ENCODE measurements at places on chromosomes 6 and 20. TPM values are rescaled to one million over a fixed set of nuclear protein-coding genes. Genes with fewer than 3 reads are reported as not detected.

The CCDC170 gene
- 1.9 TPM for polyA plus RNA-seq

The TGM3 gene
- polyA plus RNA-seq, result not detected

The DEFB116 gene
- polyA plus RNA-seq, result not detected

The SLC35F1 gene
- polyA plus RNA-seq, result 0.07 TPM

The SUMO4 gene
- polyA plus RNA-seq, result not detected

The ADGRG6 gene
- polyA plus RNA-seq, result 11.7 TPM

The SLC16A10 gene
- polyA plus RNA-seq, result not detected

The SLC22A16 gene
- polyA plus RNA-seq, result not detected

The VGLL2 gene
- not detected for polyA plus RNA-seq

The ZNF451 gene
- 31.6 TPM for polyA plus RNA-seq

The KCNG1 gene
- polyA plus RNA-seq, result 20.3 TPM

The DPM1 gene
- 48.6 TPM for polyA plus RNA-seq

The PHACTR3 gene
- polyA plus RNA-seq, result not detected

The ZC2HC1B gene
- not detected for polyA plus RNA-seq

The CRISP2 gene
- not detected for polyA plus RNA-seq

The C6orf52 gene
- polyA plus RNA-seq, result 0.74 TPM

- no peak for DNase-seq
Measured at GRCh38 chr6:143575901-143576426, 64.4 kb upstream of the FUCA2 start.

- DNase-seq, result no peak
Measured at GRCh38 chr20:50191065-50191543, 474 bp downstream of the CEBPB start.

- no peak for DNase-seq
Measured at GRCh38 chr20:61281286-61281795, 29.3 kb downstream of the CDH4 start.

DNA sequence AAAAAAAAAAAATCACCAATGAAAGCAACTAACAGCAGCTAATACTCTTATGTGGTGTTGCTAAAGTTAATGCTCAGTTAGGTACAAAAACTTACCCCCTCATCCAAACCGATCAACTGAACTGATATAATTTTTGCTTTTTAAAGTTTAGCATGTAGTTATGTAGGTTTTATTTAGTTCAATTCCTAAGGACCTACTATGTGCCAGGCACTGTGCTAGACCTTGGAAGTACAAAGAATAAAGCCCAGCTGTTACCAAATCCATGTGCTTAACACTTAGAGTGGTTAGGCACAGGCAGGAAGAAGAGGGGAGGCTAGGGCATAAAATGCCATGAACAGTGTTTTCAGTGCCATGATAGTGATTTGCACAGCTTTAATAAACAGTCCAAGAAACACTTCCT, 85.1 kb downstream of the PDSS2 start:
- DNase-seq, result no peak

GRCh38 chr6:101879782-101880181, 486.3 kb downstream of the GRIK2 start:
- DNase-seq, result no peak

GRCh38 chr6:84251891-84252539, 24.6 kb upstream of the CEP162 start:
- no peak for DNase-seq

DNA sequence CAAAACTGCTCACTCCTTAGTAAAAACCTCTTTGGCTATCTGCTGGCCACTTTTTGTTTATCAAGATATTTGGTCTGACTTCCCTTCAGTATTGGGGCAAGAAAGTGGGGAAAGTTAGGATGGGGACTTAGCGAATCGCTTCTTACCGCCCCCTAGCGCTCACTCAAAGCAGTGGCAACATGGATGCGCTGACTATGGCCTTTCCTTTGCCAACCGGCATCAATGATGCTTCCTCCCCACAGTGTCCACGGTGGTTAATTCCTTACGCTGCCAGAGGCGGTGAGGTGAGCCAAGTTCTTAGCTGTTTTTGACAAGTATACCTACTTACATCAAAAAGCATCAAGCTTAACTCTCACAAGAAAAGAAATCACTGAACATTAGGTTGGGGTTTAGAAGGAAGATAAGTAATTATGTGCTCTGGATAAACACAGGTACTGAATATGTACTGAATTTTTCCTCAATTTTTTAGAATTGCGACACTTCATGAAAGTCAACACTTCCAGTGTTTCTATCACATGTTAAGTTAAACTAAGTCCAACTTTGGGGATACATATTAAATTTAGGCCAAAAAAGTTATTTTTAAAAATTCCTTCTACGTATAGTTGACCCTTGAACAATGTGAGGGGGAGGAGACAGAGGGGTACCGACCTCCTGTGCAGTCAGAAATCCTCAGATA, 86.7 kb downstream of the GMDS start:
- DNase-seq, result no peak

- no peak for DNase-seq
Measured at GRCh38 chr6:39207416-39208222, 21.7 kb downstream of the KCNK5 start.

- DNase-seq, result no peak
Measured at GRCh38 chr6:16224409-16224808, 14.0 kb upstream of the GMPR start.

DNA sequence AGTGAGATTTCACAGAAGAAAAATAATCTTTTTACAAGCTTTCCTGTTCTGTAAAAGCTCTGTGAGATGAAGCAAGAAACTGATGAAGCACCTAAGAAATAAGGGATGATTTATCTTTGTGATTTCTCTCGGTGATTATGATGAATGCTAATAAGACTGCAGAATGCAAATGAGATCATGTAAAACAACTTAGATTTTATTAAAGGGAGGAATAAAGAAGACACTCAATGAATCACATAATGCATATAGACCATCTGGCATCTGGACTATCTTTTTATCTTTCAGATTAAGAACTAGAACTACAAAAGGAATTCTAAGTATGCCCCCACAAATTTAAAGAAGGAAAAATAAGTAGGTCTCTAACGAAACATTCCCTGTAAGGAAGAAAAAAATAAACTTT, 361.5 kb upstream of the OPRM1 start:
- DNase-seq, result no peak

GRCh38 chr6:34275128-34275804, 26.5 kb upstream of the SMIM29 start:
- DNase-seq, result no peak

- no peak for DNase-seq
Measured at GRCh38 chr6:160333841-160334240, 14.3 kb upstream of the SLC22A3 start.

GRCh38 chr6:146923205-146923833, 280.9 kb upstream of the STXBP5 start:
- no peak for DNase-seq

- no peak for DNase-seq
Measured at GRCh38 chr20:32626859-32627636, 41.9 kb upstream of the NOL4L start.

DNA sequence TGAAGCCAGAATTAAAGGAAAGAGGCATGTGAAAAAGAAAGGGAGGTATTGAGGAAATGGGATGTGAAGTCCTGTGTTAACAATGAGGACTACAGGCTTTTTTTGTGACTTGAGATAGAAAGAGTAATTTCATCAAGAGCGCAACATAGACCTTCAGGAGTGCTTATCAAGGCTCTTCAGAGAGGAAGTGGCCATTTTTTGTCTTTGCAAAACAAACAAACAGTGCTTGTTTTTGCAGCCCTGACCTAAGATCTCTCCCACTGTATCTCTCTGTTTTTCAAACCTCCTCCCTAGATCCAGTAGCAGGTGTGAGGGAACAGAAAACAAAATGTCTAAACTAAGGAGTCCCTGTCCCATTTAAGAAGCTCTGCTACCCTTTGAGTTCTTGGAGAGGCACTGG, 710.3 kb upstream of the MARCKS start:
- no peak for DNase-seq

GRCh38 chr6:41222045-41222444, 6.1 kb upstream of the TREML4 start:
- no peak for DNase-seq

DNA sequence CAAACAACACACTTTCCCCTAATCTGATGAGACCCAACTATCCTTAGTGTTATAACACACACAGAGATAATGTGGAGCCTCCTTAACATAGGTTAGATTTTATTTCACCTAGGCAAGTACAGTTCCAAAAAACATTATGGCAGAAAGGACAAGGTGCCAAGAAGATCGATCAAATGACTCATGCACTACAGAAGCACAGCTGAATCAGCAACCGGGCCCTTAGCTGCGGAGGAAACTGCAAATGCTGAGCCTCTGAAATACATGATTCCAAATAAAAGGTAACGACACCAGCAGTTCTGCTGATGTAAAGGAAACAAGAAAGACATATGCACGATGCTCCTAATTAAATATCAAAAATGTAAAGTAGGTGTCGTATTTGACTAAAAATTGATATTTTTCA, 19.9 kb upstream of the MUC21 start:
- DNase-seq, result no peak

DNA sequence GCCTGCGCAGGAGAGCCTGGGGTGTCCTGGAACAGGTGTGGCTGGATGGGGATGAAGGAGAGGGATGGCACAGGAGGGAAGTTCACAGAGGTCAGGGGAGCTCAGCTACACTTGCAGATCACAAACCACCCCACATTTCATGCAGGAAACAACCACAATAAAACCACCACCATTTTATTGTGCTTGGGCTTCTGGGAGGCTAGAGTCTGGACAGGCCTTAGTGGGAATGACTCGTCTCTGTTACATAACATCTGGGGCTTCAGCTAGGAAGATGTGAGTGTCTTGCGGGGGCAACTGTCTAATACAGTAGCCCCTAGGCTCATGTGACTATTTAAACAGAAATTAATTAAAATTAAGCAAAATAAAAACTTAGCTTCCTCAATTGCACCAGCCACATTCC, 33.4 kb downstream of the SNX5 start:
- DNase-seq, result no peak
